ENCODE measurements at places on chromosomes 7 and 10.
A peak's percentile ranks its signal among the peaks of the same experiment; 100 is the strongest.

- DNase-seq: peak; percentile 5
These were observed 89.2 kb upstream of the INHBA start for GRCh38 chr7:41792120-41792519.

- no peak for DNase-seq
These were observed 1.7 kb downstream of the DIP2C start for GRCh38 chr10:687583-688311.

- no peak for DNase-seq
These were observed 37.7 kb upstream of the SMARCD3 start for GRCh38 chr7:151286148-151286547.

DNA sequence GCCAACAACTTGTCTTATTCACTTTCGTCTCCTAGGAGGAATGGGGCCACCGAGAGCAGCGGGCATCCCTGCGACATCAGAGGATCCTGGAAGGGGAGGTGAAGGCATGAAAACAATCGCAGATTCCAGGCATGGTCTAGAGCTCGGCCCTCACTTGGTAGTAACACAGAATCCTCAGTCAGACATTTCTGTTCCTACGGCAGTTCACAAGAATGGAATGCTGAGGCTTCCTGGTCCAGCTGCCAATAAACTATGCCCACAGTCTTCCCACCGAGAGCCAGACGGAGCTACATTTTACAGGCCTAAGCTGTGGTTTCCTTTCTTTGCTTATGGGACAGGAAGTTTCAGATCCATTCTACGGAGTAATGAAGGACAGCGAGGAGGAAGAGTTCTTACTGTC, 75.8 kb downstream of the OR13A1 start:
- DNase-seq: no peak

DNA sequence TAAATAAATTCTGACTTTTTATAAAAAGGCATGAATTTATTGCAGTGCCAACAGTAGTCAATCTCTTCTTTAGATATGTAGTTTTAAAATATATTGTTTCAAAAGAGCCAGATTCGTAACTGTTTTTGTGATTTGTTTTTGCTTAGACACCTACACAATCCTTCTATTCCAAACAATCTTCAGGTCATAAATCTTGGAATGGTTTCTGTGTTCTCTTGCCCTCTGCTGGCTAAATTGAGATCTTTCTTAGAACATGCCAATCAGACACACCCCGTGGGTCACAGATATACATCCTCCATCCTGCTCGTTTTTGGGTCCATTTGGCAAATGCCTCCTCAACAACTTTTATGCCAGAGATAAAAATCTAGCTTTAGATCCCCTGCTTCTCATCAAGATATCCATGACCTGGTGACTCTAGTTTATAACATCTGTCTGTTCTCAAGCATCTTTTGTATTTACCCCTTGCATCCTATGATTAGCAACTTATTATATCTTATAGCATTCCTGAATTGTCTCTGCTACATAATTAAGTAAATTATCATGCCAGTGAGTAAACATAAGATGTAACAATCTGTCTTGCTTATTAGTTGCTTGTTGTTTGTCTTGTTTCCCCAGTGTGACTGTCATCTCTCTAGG, 35.3 kb upstream of the IFRD1 start:
- DNase-seq: no peak

- DNase-seq: no peak
These were observed 24.7 kb downstream of the NUB1 start for GRCh38 chr7:151366166-151366879.

- DNase-seq: no peak
These were observed 124.8 kb upstream of the PDLIM1 start for GRCh38 chr10:95415621-95416031.

GRCh38 chr10:31081937-31082840, 50.5 kb upstream of the ZNF438 start:
- no peak for DNase-seq

DNA sequence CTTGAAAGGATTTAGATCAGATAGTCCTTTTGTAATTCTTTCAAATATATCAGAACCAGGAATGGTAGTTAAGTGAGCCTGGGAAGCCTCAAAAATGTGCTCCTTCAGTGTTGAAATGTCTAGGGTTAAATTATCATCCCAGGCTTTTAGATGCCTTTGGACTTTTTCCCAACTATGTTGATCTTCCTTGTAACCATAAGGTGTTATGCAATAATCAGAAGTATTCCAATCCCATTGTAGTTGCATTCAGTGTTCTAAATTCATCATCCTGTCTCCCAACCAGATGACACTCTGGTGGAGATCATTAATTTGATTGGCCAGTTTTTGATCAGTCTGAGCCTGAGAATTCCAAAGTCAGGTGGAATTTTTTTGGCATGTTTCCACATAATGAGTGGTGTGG, 35.1 kb upstream of the AKR1C2 start:
- DNase-seq: peak; percentile 53

GRCh38 chr10:2475711-2476217, 591.6 kb upstream of the PFKP start:
- no peak for DNase-seq

- DNase-seq: no peak
These were observed 14.7 kb downstream of the CHST15 start for GRCh38 chr10:124078714-124079113.

Data from skeletal muscle cell (primary cell).